NCI-H460 (cell line): ENCODE measurements at places on chromosomes 1 and 21. TPM values are rescaled to one million over a fixed set of nuclear protein-coding genes. Genes with fewer than 3 reads are reported as not detected.

Gene KCNH1
- total RNA-seq = 0.14 and 0.15 TPM in 2 replicates

GRCh38 chr1:93608187-93609109 is 73.2 kb downstream of the BCAR3 start:
- no peak for DNase-seq

DNA sequence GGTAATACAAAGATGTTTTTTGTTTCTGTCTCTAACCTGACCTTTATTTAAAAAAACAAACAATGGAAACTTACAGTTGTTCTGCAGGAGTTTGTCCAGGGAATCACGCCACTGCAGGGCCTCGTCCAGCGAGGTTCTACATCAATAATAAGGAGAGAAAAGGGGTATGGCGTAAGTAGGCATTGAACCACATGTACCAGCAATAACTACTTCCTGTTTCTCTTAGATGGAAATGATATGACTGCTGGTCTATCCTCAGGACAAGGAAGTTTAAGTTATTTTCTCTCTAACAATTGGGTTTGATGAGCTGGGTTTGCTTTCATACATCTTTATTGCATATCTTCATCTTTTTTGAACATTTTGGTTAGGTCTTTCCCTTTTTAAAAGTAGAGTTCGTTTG is 40.9 kb downstream of the RGS5 start:
- DNase-seq = no peak

- DNase-seq = no peak
Measured at GRCh38 chr1:74425676-74426075, 86.7 kb downstream of the LRRC53 start.

GRCh38 chr1:68237040-68237439 is 4.7 kb upstream of the WLS start:
- DNase-seq = no peak
